ENCODE measurements at places on chromosomes 13 and 19. TPM values are rescaled to one million over a fixed set of nuclear protein-coding genes. Genes with fewer than 3 reads are reported as not detected.
A peak's percentile ranks its signal among the peaks of the same experiment; 100 is the strongest.

GRCh38 chr13:30810261-30810701, 74.9 kb downstream of the ALOX5AP start:
- DNase-seq, result peak; percentile 60

GRCh38 chr13:50724913-50725312, 118.6 kb downstream of the DLEU7 start:
- no peak for DNase-seq

DNA sequence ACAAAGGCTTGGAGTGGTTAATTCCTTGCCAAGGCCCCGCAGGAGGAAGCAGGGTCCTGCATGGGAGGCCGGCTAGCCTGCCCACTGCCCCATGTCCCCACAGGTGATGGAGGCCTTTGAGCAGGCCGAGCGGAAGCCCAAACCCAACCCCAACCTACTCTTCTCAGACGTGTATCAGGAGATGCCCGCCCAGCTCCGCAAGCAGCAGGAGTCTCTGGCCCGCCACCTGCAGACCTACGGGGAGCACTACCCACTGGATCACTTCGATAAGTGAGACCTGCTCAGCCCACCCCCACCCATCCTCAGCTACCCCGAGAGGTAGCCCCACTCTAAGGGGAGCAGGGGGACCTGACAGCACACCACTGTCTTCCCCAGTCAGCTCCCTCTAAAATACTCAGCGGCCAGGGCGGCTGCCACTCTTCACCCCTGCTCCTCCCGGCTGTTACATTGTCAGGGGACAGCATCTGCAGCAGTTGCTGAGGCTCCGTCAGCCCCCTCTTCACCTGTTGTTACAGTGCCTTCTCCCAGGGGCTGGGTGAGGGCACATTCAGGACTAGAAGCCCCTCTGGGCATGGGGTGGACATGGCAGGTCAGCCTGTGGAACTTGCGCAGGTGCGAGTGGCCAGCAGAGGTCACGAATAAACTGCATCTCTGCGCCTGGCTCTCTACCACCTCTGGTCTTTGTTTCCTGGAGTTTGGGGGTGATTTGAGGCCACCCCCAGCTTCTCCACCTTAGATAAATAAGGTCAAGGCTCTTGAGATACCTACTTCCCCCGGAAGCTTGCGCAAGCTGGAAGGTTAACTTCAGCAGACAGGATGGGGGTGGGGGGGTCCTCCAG, 2.6 kb downstream of the B3GNT8 start:
- DNase-seq, result no peak

DNA sequence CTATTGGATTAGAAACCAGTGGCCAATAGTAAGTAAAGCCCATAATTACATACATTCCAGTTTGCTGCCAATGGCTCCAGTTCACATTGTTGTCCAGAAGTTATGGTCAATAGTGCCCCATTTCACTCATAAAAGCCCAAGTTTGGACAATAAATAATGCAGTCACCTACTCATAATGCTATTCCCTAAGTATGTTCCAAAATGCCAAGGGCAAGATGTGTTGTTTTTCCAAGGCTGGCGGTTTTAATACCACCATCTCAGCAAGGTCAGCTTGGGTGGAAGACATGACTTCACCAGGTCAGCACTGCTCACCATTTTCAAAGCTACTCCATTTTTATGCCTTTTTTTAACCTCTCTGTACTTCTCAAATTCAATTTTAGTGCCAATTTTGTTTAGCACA, 32.7 kb downstream of the KCTD12 start:
- peak; percentile 37 for DNase-seq

GRCh38 chr19:15404780-15405211, 14.0 kb downstream of the AKAP8L start:
- no peak for DNase-seq

DNA sequence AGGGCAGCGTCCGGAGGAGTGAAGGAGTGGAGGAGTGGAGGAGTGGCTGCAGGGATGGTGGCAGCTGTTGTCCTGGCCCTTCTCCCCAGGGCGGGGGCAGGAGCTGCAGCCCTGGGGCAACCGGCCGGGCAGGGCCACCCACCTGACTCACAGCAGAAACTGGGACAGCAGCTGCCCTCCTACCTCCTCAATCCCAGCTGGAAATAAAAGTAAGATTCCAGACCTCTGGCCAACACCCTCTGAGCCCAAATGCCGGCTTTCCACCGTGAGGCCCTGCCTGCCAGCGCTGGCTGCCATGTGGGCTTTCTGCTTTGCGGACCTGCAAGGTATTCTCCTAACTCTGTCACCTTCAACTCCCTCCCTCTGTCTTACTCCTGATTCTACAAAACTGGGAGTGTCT, 3.3 kb upstream of the CLPP start:
- no peak for DNase-seq

DNA sequence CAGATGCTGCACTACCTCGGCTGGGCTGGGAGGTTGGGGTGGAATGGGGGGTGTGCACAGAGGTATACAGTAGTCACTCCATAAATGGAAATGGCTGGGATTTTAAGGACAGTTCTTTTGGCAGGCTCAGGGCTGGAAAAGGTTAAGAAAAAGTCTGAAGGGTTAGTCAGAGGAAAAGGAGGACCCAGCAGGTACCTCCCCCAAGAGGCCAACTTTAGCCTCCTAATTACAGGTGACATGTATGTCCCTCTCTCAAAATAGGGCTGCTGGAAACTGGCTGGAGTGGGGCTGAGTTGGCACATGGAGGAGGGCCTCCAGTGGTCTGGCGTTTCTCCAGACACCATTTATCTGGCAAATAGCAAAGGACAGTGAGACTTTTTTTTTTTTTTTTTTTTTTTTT, 994 bp downstream of the CCDC194 start:
- no peak for DNase-seq

GRCh38 chr13:36848199-36848982, 29.4 kb downstream of the RFXAP start:
- no peak for DNase-seq

DNA sequence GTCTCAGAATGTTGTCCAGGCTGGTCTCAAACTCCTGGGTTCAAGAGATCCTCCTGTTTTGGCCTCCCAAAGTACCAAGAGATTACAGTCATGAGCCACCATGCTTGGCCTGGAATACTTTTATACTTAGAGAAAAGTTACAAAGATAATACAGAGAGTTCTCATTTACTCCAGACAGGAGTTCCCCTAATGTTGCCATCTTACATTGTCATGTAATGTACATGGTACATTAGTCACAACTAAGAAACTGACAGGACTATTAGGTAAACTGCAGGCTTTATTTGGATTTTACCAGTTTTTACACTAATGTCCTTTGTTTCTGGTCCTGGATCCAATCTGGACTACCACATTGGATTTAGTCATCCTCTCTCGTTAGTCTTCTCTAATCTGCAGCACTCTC, 2.3 kb upstream of the C19orf84 start:
- DNase-seq, result no peak

MAB21L1 gene
- not detected for total RNA-seq

RPL18A gene
- 2,267 TPM for total RNA-seq

ZNF460 gene
- 54.6 TPM for total RNA-seq
